T-helper 17 cell (primary cell): ENCODE measurements at places on chromosomes 4 and X. TPM values are rescaled to one million over a fixed set of nuclear protein-coding genes. Genes with fewer than 3 reads are reported as not detected.

OFD1 gene
- total RNA-seq: 54.7 TPM

FHIP1A gene
- total RNA-seq: 0.86 TPM

SLIT2 gene
- total RNA-seq: not detected

NAT8L gene
- not detected for total RNA-seq

HS6ST2 gene
- total RNA-seq: not detected

ARHGAP36 gene
- not detected for total RNA-seq

FAM241A gene
- 2.8 TPM for total RNA-seq

GRCh38 chrX:71541210-71542022 is 8.5 kb downstream of the OGT start:
- DNase-seq: no peak
- peaks cover 35% of the 10 kb centered on the region for H3K4me1 ChIP-seq

DNA sequence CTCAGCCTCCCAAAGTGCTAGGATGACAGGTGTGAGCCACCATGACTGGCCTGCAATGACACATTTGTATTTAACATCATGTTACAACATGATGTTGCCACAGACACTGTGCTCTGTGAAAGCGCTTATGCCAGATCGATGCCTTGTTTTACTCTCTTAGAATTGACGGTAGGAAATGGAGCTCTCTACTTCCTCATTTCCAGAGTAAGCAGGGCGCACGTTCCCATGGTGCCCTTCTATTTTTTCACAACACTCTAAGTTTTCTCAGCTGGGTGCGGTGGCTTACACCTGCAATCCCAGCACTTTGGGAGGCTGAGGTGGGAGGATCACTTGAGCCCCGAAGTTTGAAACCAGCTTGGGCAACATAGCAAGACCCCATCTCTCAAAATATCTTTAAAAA is 60.7 kb upstream of the DHRSX start:
- no peak overlapping the region for H3K4me3 ChIP-seq
- no peak overlapping the region for H3K27ac ChIP-seq
- no peaks in the 10 kb centered on the region for H3K36me3 ChIP-seq
- no peak for DNase-seq

- H3K4me1 ChIP-seq: peaks cover 12% of the 10 kb centered on the region
- no peaks in the 10 kb centered on the region for H3K27me3 ChIP-seq
- no peak for DNase-seq
- H3K36me3 ChIP-seq: peaks cover 8% of the 10 kb centered on the region
- no peak overlapping the region for H3K4me3 ChIP-seq
These were observed 67.9 kb downstream of the RBPJ start for GRCh38 chr4:26388671-26389070.

- H3K36me3 ChIP-seq: no peaks in the 10 kb centered on the region
- H3K4me1 ChIP-seq: no peaks in the 10 kb centered on the region
- no peak overlapping the region for H3K4me3 ChIP-seq
- no peak overlapping the region for H3K27ac ChIP-seq
- no peak for DNase-seq
These were observed 199.9 kb downstream of the TMA16 start for GRCh38 chr4:163694385-163694784.

GRCh38 chrX:37926700-37927099 is 79.3 kb upstream of the DYNLT3 start:
- peaks cover 4% of the 10 kb centered on the region for H3K4me1 ChIP-seq
- H3K27me3 ChIP-seq: peaks cover 6% of the 10 kb centered on the region
- H3K27ac ChIP-seq: no peak overlapping the region
- H3K36me3 ChIP-seq: no peaks in the 10 kb centered on the region
- no peak overlapping the region for H3K4me3 ChIP-seq
- no peak for DNase-seq

DNA sequence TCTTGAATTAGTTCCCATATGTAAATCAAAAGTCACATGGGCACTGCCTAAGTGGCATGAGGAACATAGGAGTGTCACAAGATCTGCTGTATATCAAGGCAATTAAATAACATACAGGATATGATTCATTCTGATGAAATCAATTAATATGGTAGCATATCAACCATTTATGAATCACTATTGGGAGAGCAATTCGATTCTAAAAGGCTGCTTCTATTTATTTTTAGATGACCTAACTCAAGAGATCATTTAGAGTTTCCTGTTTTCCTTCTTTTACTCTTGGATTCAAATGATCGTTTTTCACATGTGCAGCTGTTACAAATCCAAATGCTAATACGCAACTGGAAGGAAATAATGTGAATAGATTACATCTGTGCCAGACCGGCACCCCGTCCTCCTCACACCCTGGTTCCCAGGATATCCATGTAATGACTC is 81.9 kb downstream of the HCCS start:
- H3K27ac ChIP-seq: no peak overlapping the region
- peaks cover 4% of the 10 kb centered on the region for H3K27me3 ChIP-seq
- no peak overlapping the region for H3K4me3 ChIP-seq
